ENCODE measurements at places on chromosomes 13 and 19.

- no peak for DNase-seq
Observed at GRCh38 chr19:5952193-5953029, 25.5 kb downstream of the RANBP3 start.

DNA sequence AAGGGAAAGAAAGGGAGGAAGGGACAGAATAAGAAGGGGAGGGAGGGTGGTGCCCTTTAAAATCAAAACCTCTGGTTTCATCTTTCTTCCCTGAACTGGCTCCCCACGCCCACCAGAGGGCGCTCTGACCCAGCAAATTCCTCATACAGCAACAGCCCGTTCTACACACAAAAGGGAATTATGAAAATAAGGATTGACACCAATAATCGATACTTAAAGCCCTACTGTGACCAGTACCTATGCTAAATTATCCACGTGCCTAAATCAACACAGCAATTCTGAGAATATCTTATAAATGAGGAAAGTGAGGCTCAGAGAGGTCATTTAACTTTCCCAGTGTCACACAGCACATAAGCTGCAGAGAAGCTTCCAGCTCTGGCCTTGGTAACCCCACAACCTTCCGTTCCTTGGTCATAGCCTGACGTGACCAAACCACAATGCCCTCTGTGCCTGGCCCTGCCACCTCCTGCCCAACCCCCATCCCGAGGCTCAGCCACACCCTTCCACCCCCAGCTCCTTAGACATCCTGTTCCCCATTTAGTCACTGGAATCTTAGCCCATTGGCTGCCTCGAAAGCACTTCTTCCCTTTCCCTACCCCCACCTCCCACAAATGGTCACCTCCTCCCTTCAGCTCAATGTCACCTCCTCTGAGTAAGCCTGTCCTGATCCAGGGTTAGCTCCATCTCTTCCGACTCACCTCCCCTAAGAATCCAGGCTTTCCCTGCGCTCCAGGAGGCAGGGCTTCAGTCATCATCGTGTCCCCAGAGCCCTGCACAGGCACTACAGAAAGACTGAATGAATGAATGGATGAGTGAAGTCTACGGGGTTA lies 34.2 kb upstream of the PNMA8B start:
- peak; percentile 13 for DNase-seq

DNA sequence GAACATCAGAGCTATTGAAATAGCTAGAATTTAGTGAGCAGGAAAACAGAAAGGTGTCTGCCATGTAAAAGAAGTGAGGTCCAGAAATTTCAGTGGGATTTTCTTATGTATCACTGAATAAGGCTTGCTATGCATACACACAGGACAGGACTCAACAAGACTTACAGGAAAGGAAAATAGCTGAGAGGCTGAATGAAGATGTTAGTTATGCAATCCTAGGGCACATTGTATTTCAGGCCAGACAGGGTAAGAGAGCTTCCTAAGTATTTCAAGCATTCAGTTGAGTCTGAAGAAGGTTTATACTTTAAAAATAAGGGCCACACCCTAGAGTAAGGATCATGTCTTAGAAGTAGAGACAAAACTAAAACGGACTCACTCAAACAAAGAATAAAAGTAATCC lies 419.9 kb upstream of the PRR20A start:
- DNase-seq: no peak

- DNase-seq: no peak
Observed at GRCh38 chr19:30871979-30872378, 477.3 kb downstream of the TSHZ3 start.

DNA sequence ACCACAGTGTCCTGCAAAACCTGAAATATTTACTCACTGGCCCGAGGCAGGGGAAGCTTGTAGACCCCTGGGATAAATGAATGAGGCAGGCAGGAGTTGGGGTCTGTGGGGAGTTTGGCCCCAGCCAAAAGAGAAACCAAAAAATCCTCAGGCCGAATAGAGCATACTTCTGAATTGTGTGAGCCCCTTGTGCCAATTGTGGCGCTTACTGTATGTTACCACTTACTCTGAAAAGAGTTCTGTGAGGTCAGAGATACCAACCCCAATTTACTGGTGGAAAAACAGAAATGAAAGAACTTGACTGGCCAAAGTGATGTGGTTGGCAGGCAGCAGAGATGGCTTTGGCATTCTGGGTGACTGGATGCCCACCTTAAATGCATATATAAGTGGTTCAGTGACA lies 6.9 kb downstream of the CARM1 start:
- DNase-seq: no peak

DNA sequence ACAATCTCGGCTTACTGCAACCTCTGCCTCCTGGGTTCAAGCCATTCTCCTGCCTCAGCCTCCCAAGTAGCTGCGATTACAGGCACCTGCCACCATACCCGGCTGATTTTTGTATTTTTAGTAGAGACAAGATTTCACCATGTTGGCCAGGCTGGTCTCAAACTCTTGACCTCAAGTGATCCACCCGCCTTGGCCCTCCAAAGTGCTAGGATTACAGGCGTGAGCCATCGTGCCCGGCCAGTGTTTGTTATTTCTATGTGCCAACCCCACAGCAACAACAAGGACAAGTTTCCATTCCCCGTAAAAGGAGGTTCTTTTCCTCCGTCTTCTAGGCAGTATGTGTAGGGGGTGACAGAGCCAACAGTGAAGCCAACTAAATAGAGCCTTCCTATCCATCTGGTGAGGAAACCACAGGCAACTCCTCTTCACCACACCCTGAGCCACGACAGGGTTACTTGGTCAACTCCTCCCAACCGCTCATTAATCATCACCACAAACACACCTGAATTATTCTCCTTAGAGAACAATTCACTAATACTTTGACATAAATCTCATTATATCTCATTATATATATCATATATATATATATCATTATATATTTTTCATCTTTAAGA lies 25.5 kb downstream of the FOXO1 start:
- no peak for DNase-seq

DNA sequence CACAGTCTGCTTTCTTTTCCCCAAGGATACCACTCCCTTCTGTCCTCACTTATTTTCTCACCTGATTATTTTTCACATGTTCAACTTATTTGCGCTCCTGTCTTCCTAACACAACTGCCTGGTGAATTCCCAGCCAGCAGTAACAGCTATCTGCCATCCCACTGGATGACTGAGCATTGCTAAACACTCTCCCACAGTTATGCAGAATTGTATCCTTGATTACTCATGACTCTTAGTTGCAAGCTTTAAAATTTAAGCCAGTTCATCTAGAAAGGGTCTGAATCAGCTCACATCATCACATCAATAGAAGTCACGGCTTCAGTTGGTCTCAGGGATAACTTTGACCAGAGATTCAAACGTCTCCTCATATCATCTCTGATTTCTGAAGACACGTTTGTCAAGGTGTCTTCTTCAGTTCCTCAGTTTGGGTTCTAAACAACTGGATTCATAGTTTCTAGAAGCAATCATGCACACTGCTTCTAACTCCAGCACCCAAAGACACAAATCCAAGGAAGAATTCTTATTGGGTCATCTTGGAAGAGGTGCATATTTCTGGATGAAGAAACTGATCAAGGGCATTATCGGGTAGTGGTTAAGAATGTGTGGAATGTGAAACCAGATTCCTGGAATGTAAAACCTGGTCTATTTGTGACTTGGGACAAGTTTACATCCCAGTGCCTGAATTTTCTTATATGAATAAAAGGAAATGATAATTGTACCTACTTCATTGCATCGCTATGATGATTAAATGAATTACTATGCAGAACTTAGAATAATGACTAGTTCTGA lies 13.9 kb upstream of the DACH1 start:
- DNase-seq: no peak

- DNase-seq: no peak
Observed at GRCh38 chr19:55005684-55006488, 32.2 kb downstream of the GP6 start.

GRCh38 chr13:21837841-21838551 lies 167.1 kb downstream of the FGF9 start:
- DNase-seq: no peak

DNA sequence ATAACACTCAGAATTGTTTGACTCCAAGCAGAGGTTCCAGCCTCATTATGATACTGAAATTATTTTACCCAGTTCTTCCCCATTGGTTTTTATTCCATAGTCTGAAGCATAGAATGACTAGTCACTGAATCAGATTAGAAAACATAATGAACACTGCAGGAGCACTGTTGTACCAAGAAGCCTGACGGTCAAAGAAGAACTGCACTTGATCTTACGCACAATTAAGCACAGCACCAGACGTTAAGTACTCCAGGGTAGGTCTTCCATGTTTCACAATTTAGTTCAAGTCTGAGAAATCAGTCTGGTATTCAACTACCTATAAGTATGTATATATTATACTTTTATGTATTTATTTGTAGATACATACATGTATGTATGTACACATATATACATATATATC lies 973.5 kb upstream of the SPRY2 start:
- no peak for DNase-seq

DNA sequence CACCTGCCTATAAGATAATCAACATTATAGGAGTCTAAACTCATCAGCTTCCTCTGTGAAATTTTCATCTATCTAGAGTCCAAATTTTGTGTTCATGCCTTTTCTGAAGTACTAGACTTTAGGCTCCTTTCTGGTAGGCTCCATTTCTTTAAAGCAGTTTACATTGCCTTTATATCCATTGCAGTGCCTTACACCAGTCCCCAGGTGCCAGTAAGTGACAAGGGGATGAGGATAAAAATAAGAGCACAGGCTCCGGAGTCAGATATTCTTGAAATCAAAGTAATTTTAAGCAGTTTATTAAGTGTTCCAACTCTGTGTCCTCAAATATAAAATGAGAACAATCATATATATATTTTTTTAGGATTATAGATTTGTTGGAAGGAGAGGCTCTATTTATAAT lies 10.6 kb upstream of the CYSLTR2 start:
- no peak for DNase-seq

GRCh38 chr19:50039968-50040367 lies 14.2 kb downstream of the ZNF473 start:
- no peak for DNase-seq

DNA sequence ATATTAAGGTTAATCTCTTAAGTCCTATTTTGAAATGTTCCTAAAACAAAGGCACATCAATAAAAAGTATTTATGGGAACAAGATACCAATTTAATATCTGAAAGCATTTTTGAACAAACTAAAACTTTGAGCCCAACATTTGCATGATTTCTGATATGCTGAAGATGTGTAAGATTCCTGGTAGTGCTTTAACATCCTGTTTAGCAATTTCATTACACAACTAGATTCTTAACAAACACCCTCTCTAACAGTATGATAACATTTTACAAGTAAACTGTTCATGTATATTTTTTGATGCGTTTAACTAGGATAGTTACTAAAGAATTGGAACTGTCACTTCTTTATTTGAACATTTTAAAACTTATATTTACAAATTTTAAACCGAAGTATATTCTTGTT lies 63.9 kb downstream of the DACH1 start:
- no peak for DNase-seq

DNA sequence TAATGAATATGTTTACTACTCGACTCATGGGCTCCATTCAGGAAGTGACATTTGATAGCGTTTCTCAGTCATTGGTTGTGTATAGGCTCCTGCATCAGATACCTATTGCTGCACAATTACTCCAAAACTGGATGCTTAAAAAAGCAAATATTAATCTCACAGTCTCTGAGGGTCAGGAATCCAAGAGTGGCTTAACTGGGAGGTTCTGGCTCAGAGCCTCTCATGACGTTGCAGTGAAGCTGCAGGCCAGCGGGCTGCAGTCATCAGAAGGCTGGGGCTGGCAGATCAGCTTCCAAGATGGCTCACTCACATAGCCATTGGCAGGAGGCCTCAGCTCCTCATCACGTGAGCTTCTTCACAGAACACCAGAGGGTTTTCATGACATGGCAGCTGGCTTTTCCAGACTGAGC lies 525.1 kb upstream of the NBEA start:
- DNase-seq: peak; percentile 29

Data from T1000 (cell line).